NCI-H1092 treated with DMSO at 0.1 percent for 48 hours (cell line): ENCODE measurements at places on chromosomes 5 and 9.

GRCh38 chr9:113219186-113219936 lies 1.7 kb downstream of the FKBP15 start:
- DNase-seq = no peak

DNA sequence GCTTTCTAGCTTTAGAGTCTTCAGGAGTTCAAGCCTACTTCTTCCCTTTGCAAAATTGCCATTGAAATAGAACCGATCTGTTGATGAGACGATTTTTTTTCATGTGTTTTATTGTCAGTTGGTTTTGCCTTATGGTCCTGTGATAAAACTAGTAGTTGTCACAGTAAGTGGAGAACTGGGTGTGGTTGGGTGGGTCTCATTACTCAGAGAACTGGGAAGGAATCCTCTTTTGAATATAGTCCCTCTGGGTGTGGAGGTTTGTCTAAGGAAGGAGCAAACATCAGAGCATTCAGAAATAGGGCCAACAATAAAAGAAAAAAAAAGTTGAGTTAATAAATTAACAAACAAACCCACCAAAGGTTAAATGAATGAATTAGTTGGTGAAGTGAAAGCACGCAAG lies 69.0 kb downstream of the ALDH1A1 start:
- DNase-seq = no peak

GRCh38 chr9:109088221-109088620 lies 31.5 kb downstream of the TMEM245 start:
- no peak for DNase-seq

DNA sequence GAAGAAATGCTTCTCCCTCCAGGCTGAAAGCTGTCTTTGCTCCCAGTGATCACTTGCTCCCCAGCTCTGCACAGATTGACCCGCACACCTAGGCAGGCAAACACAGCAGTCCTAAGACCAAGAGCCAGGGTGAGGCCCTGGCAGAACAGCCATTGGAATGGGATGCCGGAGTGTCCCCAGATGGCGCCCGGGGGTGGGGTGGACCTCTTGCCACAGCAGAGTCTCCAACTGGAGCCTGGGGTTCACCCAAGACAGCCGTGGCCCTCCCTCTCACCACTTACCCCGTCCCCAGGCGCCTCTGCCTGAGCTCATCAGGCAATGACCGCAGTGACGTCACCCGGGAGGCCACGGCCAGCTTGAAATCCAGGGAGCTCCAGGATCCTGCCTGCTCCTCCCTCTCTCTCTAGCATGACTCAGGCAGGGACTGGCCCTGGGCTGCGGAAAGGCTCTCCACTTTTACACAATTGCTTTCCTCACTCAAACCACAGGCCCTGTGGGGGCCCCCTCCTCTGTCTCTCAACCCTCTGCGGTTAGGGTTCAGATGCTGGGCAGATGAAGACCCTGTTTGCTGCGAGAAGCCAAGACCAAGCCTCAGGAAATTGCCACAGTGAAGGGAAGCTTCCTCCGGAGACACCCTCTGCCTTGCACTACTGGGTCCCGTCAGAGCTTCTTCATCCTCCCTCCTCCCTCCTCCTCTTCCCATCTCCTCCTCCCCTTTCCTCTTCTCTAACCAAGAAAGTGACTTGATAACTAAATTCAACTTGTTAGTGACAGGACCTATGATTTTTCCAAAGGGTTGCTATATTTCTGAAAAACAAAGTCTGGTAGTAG lies 24.3 kb upstream of the PTGES start:
- no peak for DNase-seq

GRCh38 chr9:37200433-37201005 lies 80.1 kb downstream of the ZCCHC7 start:
- DNase-seq = no peak

- no peak for DNase-seq
Measured at GRCh38 chr9:133779081-133779480, 40.9 kb upstream of the SARDH start.

DNA sequence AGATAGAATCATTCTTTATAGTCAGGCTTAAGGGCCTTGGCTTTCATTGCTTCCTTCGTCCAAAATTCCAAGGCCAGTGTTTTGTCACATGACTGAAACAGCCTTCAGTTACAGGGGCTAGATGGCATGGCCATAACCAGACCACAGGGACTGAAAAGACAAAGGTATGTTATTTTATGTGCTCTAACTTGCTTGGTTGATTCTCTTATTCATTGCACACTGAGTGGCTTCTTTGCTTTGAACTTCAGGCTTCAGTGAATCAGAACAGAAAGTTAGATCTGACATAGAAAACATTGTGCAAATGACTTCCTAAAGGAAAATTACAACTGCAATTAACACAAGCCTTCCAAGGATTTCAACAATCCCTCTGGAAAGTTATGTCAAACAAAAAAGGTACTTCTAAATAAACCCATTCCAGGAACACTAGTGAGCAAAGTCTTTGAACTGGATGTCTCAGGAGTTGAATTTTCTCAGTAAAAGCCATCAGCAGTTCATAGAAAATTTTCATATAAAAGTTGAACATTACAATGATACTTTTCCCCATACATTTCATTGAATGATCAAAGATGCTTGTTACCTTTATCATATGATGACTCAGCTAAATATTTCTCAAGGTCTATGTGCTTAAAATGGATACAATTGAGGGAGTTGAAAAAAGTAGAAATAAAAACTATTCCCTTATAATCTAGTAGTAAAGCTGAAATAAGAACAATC lies 355.3 kb downstream of the TMEM232 start:
- DNase-seq = no peak

DNA sequence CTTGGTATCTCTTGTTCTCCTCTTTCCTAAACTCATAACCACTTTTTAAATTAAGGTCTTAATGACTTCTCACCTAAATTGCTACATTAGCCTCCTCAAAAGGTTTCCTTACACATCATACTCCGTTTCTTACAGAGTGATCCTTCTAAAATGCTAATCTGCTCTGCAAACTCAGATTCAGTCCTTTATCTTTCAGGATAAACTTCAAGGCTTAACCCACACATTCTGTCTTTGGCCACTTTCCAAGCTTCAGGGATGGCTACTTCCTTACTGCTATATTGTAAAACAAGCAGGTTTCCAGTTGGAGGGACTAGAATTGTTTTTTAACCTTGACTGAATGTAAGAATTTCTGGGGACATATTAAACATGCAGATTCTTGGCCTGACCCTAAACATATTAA lies 105.5 kb upstream of the CHD1 start:
- no peak for DNase-seq
